Stimulated activated CD4-positive, alpha-beta T cell treated with anti-CD3 and anti-CD28 coated beads, Interleukin-4, amount 100 ng/mL, for 24 hours (primary cell): ENCODE measurements at places on chromosomes 12 and 14.

GRCh38 chr14:80956922-80957321, 1.5 kb downstream of the TSHR start:
- no peak for DNase-seq

GRCh38 chr12:33245434-33245833, 194.2 kb downstream of the SYT10 start:
- no peak for DNase-seq

DNA sequence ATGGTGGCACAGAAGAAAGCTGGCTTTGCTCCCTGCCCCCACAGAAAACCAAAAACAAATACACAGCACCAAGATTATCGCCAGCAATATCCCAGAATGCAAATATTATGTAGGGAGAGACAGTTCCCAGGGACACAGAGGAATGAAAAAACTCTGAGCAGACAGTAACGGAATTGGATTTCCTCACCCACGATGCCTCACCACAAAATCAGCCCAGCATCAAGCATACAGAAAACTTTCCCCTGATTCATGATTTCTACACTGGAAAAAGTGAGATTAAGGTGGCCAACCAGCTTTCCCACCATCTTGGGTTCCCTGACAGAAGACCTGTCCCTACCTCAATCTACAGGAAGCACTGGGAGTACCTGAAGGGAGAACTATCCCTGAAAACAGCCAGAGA, 36.6 kb downstream of the PARP11 start:
- DNase-seq: no peak

DNA sequence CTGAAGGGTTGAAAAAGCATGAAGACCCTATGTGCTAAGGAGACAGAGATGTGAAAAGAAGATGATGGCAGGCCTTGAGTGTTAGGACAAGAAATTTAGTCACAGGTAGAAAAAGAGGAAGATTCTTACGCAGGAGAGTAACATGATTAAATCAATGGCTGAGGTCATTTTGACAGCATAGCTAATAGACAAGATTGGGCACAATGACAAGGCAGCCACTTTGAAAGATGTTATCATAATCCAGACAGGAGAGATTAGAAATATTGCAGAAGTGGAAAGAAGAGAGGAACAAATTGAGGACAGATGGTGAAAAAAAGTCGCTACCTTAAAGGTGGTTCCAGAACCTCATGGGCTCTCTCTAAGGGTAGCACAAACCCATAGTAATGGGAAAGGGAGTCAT, 228.8 kb upstream of the DDHD1 start:
- no peak for DNase-seq

- no peak for DNase-seq
Observed at GRCh38 chr14:64789696-64790095, 85.5 kb downstream of the PLEKHG3 start.

GRCh38 chr12:52307836-52308805, 13.1 kb downstream of the KRT83 start:
- DNase-seq: peak; percentile 29

DNA sequence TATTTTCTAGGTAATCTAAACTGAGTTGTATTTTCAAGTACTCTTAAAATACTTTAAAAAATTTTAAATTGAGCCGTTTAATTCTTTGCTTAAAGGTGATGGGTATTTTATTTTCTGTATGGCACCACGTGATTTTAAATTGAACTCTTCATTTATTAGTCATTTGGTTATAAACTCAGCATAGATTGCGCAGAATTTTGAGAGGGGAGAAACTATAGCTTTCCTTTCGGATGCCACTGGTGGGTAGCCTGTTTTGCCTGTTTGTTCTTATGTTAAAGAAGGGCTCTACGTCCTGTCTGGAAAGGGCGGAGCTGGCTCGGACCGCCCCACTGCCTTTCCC, 411 bp upstream of the STYX start:
- DNase-seq: no peak

DNA sequence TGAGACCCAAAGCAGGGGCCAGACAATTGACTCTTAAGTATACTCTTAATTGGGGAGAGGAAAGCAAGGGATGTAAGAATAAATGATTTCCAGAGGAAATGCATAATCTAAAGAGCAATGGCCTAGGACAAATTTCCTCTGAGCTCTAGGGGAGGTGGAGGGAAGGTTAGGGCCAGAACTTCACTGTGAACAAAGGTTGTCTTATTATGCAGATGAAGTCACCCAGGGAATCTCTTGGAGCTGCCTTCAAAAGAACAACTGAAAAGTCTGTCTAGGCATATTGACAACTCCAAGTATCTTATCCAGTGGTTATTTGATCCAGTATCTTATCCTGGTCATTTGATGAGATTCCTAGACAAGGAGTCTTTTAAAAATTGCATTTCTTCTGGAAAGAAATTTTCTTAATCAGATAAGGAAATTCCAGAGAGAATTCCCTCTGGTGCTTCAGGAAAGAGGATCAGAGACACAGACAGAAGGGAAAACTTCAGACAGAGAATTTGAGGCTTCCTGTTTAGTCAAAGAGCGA, 16.5 kb upstream of the SMIM10L1 start:
- DNase-seq: no peak

- no peak for DNase-seq
Observed at GRCh38 chr12:70722584-70723343, 85.5 kb upstream of the PTPRB start.
